ENCODE measurements at places on chromosomes 1 and 21. TPM values are rescaled to one million over a fixed set of nuclear protein-coding genes. Genes with fewer than 3 reads are reported as not detected.

RBP7 gene
- 0.38 TPM for total RNA-seq

- DNase-seq = no peak
- H3K27ac ChIP-seq = no peak overlapping the region
- H3K4me1 ChIP-seq = peaks cover 72% of the 10 kb centered on the region
- no peak overlapping the region for H3K4me3 ChIP-seq
- peaks cover 63% of the 10 kb centered on the region for H3K36me3 ChIP-seq
- no peaks in the 10 kb centered on the region for H3K27me3 ChIP-seq
Measured at GRCh38 chr1:119962296-119962968, 66.1 kb upstream of the ADAM30 start.

DNA sequence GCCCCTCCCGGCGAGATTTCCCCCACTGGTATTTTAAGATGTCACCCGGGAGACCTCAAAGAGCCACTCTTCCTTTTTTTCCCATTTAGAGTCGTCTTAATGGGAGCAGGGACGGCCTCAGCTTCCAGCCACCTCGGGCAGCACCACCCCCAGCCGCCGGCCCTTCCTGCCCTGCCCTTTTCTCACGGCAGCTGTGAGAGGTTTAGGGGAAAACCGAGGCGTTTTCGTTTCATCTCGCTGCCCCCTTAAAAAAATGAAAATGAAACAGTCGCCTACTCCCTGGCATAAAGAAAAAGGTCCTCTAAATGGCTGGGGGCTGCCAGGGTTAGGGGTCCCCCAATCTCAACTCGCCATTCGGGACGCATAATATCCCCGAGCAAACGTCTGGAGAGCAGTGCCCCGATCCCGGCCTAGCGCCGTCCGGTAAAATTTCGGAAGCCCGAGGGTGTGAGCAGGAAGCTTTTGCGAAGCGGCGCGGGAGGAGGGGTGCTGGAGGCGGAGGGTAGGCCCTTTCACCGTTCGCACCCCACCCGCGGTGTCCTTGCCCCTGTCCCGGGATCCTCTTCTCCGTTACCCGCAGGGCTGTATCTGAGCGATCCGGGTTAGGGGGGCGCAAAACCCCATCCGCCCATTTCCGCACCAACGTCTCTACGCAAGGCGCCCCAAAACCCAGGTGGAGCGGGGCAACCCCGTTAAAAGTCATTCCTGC is 1.2 kb downstream of the RUNX3 start:
- DNase-seq = no peak
- peak overlapping the region; percentile 7 for H3K27ac ChIP-seq
- peaks cover 47% of the 10 kb centered on the region for H3K36me3 ChIP-seq
- H3K4me1 ChIP-seq = peaks cover 46% of the 10 kb centered on the region

F5 gene
- not detected for total RNA-seq

CDA gene
- total RNA-seq = not detected

GRCh38 chr1:215590779-215591491 is 23.8 kb downstream of the KCTD3 start:
- H3K27me3 ChIP-seq = no peaks in the 10 kb centered on the region
- no peak overlapping the region for H3K4me3 ChIP-seq
- no peak for DNase-seq
- H3K27ac ChIP-seq = no peak overlapping the region
- peaks cover 20% of the 10 kb centered on the region for H3K36me3 ChIP-seq

DNA sequence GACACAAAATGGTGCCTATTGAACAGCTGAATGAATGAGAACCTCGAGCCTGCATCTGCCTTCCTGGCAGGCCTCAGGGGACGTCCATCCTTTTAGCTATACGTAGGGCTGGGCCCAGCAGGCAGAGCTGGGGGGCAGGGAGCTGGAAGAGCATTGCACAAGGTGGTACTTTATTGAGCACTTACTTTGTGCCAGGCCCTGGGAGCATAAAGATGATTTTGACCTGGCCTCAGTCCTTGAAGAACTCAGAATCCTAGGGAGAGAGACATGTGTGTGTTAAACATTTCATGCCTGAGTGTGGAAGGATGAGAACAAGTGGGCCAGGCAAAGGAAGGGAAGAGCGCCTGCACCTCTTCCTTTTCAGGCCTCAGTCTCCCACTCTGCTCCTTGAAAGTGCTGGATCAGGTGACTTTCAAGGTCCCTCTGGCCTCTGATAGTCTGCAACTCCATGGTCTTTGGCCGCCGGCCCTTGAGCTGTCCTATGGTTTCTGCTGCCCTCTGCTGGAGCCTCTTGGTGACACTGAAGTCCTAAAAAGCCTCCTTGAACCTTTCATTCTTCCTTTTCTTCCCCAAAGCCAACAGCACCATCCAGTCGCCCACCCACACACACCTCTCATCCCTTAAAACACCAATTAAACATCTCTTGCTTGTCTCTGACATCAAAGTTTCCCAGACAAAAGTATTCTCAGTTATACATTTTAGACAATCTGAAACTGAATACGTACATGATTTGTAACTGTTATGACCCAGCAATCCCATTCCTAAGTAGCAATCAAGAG is 3.5 kb upstream of the PEAR1 start:
- peaks cover 10% of the 10 kb centered on the region for H3K4me1 ChIP-seq
- H3K27ac ChIP-seq = no peak overlapping the region
- H3K36me3 ChIP-seq = no peaks in the 10 kb centered on the region
- no peak overlapping the region for H3K4me3 ChIP-seq

S100A7A gene
- total RNA-seq = not detected

- H3K36me3 ChIP-seq = peaks cover 10% of the 10 kb centered on the region
- peaks cover 76% of the 10 kb centered on the region for H3K4me1 ChIP-seq
- H3K4me3 ChIP-seq = no peak overlapping the region
- H3K27me3 ChIP-seq = no peaks in the 10 kb centered on the region
- H3K27ac ChIP-seq = peak overlapping the region; percentile 88
Measured at GRCh38 chr21:44914176-44914874, 6.4 kb downstream of the ITGB2 start.

- no peaks in the 10 kb centered on the region for H3K4me1 ChIP-seq
- H3K27me3 ChIP-seq = no peaks in the 10 kb centered on the region
- H3K4me3 ChIP-seq = no peak overlapping the region
- H3K27ac ChIP-seq = no peak overlapping the region
- no peaks in the 10 kb centered on the region for H3K36me3 ChIP-seq
- no peak for DNase-seq
Measured at GRCh38 chr21:43851593-43851992, 13.4 kb upstream of the AGPAT3 start.

- H3K36me3 ChIP-seq = peaks cover 19% of the 10 kb centered on the region
- H3K27ac ChIP-seq = no peak overlapping the region
Measured at GRCh38 chr1:184801503-184801902, 46.8 kb upstream of the EDEM3 start.

CCDC190 gene
- total RNA-seq = 5.5 TPM

- H3K4me3 ChIP-seq = no peak within 1 kb of the TSS
- DNase-seq = no peak
- no peak within 1 kb of the TSS for H3K27ac ChIP-seq
- H3K27me3 ChIP-seq = no peaks in the 10 kb centered on the region
- H3K36me3 ChIP-seq = no peaks in the 10 kb centered on the region
- no peaks in the 10 kb centered on the region for H3K4me1 ChIP-seq
Measured at GRCh38 chr1:206946261-206946660, at the start of gene PIGR. Gene PIGR, minus strand, starts transcription at chr1:206946466. Its CDS starts 5,935 bp downstream, at chr1:206940531.

- H3K27ac ChIP-seq = no peak overlapping the region
- no peaks in the 10 kb centered on the region for H3K4me1 ChIP-seq
- DNase-seq = no peak
- H3K36me3 ChIP-seq = no peaks in the 10 kb centered on the region
Measured at GRCh38 chr1:61754545-61754944, 12.3 kb downstream of the PATJ start.

DNA sequence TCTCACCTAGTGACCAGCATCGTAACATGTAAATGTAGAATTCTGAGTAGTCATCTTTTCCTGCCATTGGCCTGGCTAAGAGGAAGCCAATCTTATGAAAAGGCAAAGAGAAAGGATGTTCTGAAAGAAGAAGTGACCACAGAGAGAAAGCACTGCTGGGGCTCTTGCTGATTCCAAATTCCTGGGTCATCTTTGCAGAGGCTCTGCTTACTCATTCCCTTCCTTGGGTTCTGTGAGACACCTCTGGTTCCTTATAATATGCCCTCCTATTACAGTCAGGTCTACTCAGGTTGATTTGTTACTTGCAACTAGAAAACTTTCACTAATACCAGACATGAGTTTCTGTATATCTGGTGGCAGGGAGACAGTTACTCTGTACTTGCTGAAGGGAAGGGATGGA is 198.8 kb upstream of the C8B start:
- H3K27me3 ChIP-seq = no peaks in the 10 kb centered on the region
- H3K4me3 ChIP-seq = no peak overlapping the region
- DNase-seq = no peak
- H3K4me1 ChIP-seq = no peaks in the 10 kb centered on the region
- no peaks in the 10 kb centered on the region for H3K36me3 ChIP-seq

DNA sequence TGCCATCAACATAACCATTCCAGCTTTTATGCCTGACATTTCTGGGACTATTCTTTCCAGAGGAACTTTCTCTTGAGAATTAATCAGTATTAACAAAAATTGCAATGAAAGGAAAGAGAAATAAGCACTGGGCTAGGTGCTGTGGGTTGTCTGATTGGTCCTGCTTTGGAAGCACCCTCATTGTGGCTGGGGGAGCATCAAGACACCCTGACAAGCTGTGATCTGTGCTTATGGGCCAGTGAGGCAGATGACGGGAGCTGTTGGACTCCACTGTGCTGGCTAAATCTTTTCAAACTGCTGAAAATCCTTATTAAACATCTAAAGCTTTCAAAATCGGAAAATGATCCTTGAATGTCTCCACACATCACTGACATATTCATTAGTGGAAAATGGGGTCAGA is 20.0 kb downstream of the UBASH3A start:
- H3K4me1 ChIP-seq = no peaks in the 10 kb centered on the region
- H3K27me3 ChIP-seq = no peaks in the 10 kb centered on the region
- no peak overlapping the region for H3K27ac ChIP-seq

DNA sequence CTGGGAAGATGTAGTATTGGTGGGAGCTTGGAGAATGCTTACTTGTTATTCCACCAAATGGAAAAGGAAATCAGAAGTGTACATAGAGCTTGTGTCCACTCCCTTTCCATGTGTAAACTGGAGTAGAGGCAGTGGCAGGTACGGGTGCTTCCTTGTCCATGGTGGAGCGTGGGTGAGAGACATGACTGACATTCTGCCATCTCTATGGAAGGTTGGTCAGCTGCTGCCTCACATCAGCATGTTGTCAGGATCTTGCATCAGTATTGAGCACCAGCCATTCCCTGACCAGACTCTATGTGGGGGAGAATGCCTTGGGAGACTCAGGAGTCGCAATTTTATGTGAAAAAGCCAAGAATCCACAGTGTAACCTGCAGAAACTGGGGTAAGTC is 19.8 kb downstream of the NLRP3 start:
- H3K4me3 ChIP-seq = no peak overlapping the region
- no peaks in the 10 kb centered on the region for H3K27me3 ChIP-seq
- DNase-seq = no peak
- no peaks in the 10 kb centered on the region for H3K4me1 ChIP-seq

GRCh38 chr1:54384918-54385726 is 21.1 kb downstream of the SSBP3 start:
- H3K27me3 ChIP-seq = no peaks in the 10 kb centered on the region
- DNase-seq = no peak
- peaks cover 39% of the 10 kb centered on the region for H3K4me1 ChIP-seq
- no peak overlapping the region for H3K4me3 ChIP-seq
- H3K27ac ChIP-seq = peak overlapping the region; percentile 50
- peaks cover 68% of the 10 kb centered on the region for H3K36me3 ChIP-seq

SELE gene
- total RNA-seq = 0.21 TPM

- no peaks in the 10 kb centered on the region for H3K4me1 ChIP-seq
- no peak for DNase-seq
- no peaks in the 10 kb centered on the region for H3K27me3 ChIP-seq
- no peak overlapping the region for H3K4me3 ChIP-seq
- no peak overlapping the region for H3K27ac ChIP-seq
Measured at GRCh38 chr1:116961606-116962005, 40.0 kb upstream of the CD101 start.

CNIH3 gene
- 7.8 TPM for total RNA-seq

MKNK1 gene
- total RNA-seq = 18.8 TPM

DNA sequence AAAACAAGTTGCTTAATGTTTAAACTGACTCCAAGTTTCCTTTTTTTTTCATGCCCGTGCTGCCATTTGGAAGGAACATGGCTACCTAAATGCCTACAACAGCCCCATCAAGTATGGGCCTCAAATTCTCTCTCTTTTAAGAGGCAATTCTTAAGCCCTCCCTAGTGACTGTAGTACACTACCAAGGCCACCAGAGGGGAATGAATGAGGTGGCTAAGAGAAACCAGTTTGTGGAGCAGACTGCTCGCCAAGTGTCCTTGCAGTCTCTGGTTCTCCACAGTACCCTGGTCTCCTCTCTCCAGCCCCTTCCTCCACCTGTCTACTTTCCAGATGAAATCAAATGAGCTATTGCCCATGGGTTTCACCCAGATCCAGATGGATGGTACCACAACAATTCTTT is 1809.6 kb downstream of the BRINP3 start:
- H3K4me1 ChIP-seq = no peaks in the 10 kb centered on the region
- no peak overlapping the region for H3K27ac ChIP-seq
- H3K36me3 ChIP-seq = no peaks in the 10 kb centered on the region
- H3K4me3 ChIP-seq = no peak overlapping the region
- no peaks in the 10 kb centered on the region for H3K27me3 ChIP-seq

STRIP1 gene
- total RNA-seq = 27.5 TPM

DNA sequence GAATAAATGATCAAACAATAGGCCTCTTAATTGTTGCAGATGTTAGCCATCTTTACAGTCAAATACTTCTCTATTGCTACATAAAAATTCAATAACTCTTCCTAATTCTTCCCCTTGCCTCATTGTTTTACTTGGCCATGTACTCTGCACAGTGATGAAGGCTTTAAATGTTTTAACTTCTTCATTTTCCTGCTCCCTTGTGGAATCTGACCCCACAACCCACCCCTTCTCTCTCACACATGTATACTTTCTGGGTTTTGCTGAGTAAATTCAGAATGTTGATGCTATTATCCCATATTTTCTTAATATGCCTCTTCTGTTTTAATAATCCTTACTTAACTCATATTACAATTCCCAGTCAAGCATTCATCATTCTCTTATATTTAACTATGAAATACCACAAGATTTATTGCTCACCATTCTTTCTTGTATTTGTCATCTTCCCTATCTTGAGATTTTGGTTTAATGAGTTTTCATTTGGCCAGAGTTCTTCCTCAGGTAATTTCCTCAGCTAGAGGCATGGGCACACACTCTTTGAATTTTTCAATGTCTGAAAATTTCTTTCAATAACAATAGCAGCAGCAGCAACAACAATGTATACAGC is 327.8 kb upstream of the USP24 start:
- DNase-seq = no peak
- no peak overlapping the region for H3K4me3 ChIP-seq
- H3K27me3 ChIP-seq = no peaks in the 10 kb centered on the region

- H3K4me3 ChIP-seq = no peak overlapping the region
- H3K27me3 ChIP-seq = no peaks in the 10 kb centered on the region
- H3K27ac ChIP-seq = no peak overlapping the region
Measured at GRCh38 chr1:119631433-119632102, 16.5 kb downstream of the ZNF697 start.

CELA3B gene
- not detected for total RNA-seq

- H3K4me3 ChIP-seq = peak overlapping the region; percentile 57
- H3K27me3 ChIP-seq = no peaks in the 10 kb centered on the region
- peaks cover 13% of the 10 kb centered on the region for H3K4me1 ChIP-seq
- no peaks in the 10 kb centered on the region for H3K36me3 ChIP-seq
- peak overlapping the region; percentile 59 for H3K27ac ChIP-seq
Measured at GRCh38 chr1:219174460-219175211, 958 bp downstream of the LYPLAL1 start.

- H3K4me3 ChIP-seq = no peak overlapping the region
- H3K27me3 ChIP-seq = no peaks in the 10 kb centered on the region
Measured at GRCh38 chr1:33378976-33379375, 51.9 kb downstream of the PHC2 start.

KRTAP19-3 gene
- not detected for total RNA-seq
